Lower lobe of right lung (tissue), 2 donors: ENCODE measurements at places on chromosomes 1 and 21. TPM values are rescaled to one million over a fixed set of nuclear protein-coding genes. Genes with fewer than 3 reads are reported as not detected.

Gene ADGRB2
- 1.1 TPM for total RNA-seq

Gene KIF14
- 0.44 TPM for total RNA-seq

Gene UQCRHL
- total RNA-seq: 1.1 TPM

DNA sequence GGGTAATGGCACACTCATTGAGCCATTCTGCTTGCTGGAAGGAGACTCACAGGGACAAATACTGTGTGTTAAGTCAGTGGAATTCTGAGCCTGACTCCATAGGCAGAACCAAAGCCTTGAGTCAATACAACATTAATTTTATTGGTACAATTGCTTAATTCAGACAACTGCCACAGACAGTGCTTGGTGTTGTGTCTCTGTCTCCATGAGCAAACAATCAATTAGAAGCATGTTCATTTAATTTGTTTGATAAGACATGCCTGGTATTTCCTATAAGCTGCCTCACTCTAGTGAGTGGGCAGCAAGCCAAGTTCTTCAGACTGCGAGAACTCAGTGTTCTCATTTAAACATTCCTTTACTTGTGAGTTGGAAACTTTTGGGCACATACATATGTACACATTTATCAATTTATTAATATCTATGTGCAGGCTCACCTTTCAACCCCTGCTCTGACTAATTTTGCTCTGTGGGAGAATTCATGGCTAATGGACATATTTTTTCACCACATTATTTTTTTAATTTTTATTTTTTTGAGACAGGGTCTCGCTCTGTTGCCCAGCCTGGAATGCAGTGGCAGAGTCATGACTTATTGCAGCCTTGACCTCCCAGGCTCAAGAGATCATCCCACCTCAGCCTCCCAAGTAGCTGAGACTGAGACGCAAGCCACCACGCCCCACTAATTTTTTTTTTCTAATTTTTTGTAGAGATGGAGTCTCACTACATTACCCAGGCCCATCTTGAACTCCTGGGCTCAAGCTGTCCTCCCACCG, 4.5 kb upstream of the SRSF10 start:
- DNase-seq: no peak

DNA sequence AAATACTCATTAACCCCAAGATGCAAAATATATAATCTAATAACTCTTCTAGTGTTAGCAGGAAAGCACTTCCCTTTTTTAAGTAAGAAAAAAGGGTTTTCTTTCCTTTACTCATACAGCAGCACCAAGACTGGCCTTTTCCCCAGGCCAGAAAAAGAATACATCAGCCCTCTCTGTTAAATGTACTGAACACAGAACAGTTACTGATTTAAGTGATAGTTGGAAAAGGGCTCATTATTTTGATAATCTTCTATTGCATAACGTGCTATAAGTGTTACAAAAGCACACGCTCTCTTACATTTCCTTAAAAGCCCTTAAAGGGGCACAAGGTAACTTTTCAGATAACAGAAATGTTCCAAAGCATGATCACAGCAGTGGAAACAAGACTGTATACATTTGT, 142.9 kb downstream of the TIAM1 start:
- no peak for DNase-seq

GRCh38 chr1:159941591-159942560, 3.5 kb downstream of the IGSF9 start:
- DNase-seq: no peak

DNA sequence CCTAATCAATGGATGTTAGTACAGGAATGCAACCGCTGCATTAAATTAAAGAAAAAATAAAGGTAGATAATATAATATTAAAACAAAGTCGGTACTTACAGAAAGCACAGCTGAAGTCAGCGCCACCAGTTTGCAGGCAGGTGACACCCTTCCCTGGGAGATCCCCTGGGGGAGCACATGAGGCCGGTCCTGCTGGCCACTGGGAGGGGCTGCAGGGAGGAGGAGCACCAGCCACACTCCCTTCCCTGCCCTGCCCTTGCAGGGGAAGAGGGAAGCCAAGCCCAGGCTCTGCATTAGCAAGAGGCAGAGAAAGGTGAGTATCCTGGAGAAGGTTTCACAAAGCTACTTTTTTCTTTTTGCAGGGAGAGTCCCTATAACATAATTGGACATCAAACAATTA, 507.0 kb downstream of the AJAP1 start:
- no peak for DNase-seq

DNA sequence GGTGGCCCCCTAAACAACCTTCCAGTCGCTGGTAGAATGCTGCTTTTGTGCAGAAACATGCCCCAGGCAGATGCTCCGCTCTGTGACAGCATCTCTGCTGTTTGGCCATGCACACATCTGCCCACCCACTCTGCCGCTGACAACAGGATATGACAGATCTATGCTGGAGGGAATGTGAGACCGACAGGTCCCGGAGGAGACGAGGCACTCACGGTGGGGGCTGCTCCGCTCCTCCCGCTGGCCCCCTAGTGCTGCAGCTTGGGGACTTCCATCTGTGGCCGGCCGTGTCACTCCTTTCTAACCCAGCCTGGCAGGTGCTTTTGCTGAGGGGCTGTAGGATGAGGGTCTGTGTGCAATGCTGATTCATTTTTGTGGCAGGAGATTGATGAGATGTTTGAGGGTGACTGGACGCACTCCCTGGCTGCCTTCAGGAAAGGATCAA, 49.1 kb upstream of the DMRTB1 start:
- DNase-seq: no peak
